Activated T-helper 1 cell treated with anti-CD3 and anti-CD28 coated beads, Interleukin-12 subunit alpha, Interleukin-12 subunit beta, Interleukin-2, Interleukin-4 antibody, amounts not matched to agents 30 ng/mL and 10 ng/mL and 1 ng/mL, durations not matched to agents 14 hours and 24 hours and 36 hours (primary cell): ENCODE measurements at places on chromosomes 16 and 17. TPM values are rescaled to one million over a fixed set of nuclear protein-coding genes. Genes with fewer than 3 reads are reported as not detected.

GRCh38 chr17:67041941-67042899 lies 2.1 kb upstream of the CACNG1 start:
- no peak for DNase-seq
- H3K36me3 ChIP-seq, result no peaks in the 10 kb centered on the region
- no peak overlapping the region for H3K4me3 ChIP-seq
- H3K4me1 ChIP-seq, result no peaks in the 10 kb centered on the region
- H3K27ac ChIP-seq, result no peak overlapping the region

DNA sequence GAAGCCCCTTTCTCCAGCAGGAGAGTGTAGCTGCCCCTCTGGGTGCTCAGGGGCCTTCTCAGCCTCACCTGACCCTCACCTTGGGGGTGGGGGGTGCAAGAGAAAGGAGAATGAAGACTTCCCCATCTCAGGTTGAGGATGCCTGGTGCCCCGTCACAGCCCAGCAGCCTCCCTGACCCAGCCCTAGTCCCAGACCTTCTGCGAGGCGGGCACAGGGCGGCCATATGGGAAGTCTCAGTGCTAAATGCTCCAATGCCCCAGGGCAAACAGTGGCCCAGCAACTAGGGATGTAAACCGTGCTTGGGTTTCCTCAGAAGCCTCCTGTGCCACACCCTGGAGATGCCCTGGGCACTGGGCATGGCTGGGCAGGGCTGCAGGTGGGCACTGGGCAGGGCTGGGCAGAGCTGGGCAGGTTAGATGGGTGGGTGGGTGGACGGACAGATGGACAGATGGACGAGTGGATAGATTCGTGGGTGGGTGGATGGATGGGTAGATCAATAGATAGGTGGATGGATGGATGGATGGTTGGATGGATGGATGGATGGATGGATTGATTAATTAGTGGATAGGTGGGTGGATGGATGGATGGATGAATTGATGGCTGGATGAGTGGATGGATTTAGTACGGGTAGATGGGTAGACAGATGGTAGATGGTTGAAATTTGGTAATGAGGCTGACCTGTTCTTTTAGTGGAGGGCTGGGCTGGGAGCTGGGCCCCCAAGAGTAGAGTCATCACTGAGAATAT lies 16.8 kb downstream of the TPSD1 start:
- no peak for DNase-seq
- H3K36me3 ChIP-seq, result no peaks in the 10 kb centered on the region
- H3K4me1 ChIP-seq, result no peaks in the 10 kb centered on the region
- no peak overlapping the region for H3K4me3 ChIP-seq
- H3K27ac ChIP-seq, result no peak overlapping the region
- no peaks in the 10 kb centered on the region for H3K27me3 ChIP-seq

KRT28 gene
- not detected in 2 replicates for total RNA-seq

GRCh38 chr17:37546302-37546701 lies 56.6 kb downstream of the DUSP14 start:
- no peaks in the 10 kb centered on the region for H3K27me3 ChIP-seq
- H3K4me3 ChIP-seq, result no peak overlapping the region
- peaks cover 26% of the 10 kb centered on the region for H3K36me3 ChIP-seq
- peaks cover 26% of the 10 kb centered on the region for H3K4me1 ChIP-seq

EXOC3L1 gene
- 0.34 TPM in 1 of 2 replicates, not detected in the other for total RNA-seq

DNA sequence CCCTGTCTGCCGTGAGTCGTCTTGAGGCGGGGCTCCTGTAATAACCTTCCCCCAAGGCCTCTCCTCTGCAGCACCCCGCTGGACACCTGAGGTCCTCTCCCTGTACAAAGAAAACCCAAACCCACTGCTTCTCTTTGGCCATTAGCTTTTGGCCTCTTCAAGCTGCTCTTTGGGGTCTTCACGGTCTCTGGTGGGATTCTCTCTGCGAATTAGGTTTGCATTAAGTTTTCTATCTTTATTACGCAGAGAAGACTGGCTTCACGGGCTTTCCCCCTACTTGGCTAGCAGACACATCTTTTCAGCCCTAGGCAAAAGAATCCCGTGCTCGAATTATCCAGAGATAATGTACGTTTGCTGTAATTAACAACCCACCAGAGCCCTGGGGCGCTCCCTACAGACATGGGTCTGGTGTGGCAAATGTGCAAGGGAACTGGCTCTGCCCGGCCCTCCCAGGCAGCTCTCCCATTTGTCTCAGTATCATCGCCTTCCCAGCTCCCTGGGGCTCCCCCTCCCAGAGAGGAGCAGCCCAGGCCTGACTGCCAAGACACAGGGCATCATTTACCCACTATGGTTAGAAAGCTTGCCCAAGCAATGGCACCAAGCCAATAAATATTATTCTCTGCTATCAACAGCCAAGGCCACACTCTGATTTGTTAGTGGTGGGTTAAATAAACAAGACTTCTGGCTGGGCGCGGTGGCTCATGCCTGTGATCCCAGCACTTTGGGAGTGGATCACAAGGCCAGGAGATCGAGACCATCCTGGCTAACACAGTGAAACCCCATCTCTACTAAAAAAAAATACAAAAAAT lies 24.7 kb upstream of the KLHDC4 start:
- H3K4me3 ChIP-seq, result no peak overlapping the region
- H3K4me1 ChIP-seq, result no peaks in the 10 kb centered on the region
- no peaks in the 10 kb centered on the region for H3K36me3 ChIP-seq

- H3K4me1 ChIP-seq, result peaks cover 21% of the 10 kb centered on the region
- no peak for DNase-seq
- no peak overlapping the region for H3K27ac ChIP-seq
- H3K36me3 ChIP-seq, result peaks cover 53% of the 10 kb centered on the region
- no peaks in the 10 kb centered on the region for H3K27me3 ChIP-seq
These were observed 21.5 kb downstream of the ITGAL start for GRCh38 chr16:30493941-30494488.

SMCR8 gene
- total RNA-seq, result 18.7 and 19.2 TPM in 2 replicates

DNA sequence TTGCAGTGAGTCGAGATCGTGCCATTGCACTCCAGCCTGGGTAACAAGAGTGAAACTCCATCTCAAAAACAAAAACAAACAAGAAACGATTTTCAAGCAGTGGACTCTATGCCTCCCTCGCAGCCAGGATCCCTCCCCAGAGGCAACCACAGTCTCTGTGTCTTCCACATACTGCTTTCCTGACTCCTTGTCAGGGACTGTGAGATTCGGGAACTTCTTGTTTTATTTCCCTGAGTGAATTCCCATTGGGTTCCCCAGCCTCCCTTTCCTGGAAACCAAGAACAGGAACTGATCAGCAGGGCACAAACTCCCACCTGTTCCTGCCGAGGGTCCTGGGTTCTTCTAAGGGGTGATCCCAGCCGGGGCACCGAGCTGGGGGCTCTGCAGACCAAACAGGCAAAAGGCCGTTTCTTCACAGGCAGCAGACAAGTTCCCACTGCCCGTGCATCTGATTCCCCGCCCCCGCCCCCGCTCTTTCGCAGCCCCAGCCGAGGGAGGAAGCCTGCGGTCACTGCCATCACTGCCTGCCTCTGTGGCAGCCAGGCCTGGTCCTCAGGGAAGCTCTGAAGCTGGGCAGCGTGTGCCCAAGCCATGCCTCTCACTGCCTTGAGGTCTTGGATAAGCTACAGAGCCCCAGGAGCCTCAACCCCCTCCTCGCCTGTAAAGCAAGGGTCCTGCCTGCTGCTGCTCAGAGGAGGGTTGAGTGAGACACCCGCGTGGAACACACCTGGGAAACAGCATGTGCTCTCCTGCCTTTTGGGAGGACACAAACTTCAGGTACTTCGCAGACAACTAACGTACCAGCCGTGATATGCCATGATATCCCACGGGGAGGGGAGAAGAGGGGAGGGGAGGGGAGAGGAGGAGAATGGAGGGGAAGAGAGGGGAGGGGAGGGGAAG lies 5.5 kb upstream of the PIEZO1 start:
- no peak for DNase-seq
- H3K36me3 ChIP-seq, result no peaks in the 10 kb centered on the region
- peaks cover 26% of the 10 kb centered on the region for H3K4me1 ChIP-seq
